Activated naive CD8-positive, alpha-beta T cell treated with anti-CD3 and anti-CD28 coated beads, Interleukin-2, amount 50 U/mL, for 24 hours (primary cell): ENCODE measurements at places on chromosomes 2 and 18.

DNA sequence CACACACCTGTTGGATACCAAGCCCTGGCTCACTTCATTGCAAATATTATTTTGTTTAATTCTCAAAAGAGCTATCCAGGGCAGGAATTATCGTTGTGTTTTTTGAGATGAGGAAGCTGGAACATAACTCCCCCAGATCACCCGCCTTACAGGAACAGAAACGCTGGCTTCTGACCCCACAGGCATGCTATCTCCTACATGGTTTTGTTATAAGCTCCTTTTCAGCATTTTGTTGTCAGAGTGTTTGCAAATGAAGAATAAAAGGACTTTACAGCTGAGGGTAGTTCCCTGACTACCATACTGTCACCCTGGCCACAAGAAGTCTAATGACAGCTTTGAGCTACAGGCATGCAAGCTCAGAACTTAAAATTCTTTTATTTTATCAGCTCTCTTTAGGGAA lies 62.0 kb upstream of the MRPS9 start:
- DNase-seq = no peak

- no peak for DNase-seq
Measured at GRCh38 chr2:214005337-214005736, 405.5 kb upstream of the VWC2L start.

DNA sequence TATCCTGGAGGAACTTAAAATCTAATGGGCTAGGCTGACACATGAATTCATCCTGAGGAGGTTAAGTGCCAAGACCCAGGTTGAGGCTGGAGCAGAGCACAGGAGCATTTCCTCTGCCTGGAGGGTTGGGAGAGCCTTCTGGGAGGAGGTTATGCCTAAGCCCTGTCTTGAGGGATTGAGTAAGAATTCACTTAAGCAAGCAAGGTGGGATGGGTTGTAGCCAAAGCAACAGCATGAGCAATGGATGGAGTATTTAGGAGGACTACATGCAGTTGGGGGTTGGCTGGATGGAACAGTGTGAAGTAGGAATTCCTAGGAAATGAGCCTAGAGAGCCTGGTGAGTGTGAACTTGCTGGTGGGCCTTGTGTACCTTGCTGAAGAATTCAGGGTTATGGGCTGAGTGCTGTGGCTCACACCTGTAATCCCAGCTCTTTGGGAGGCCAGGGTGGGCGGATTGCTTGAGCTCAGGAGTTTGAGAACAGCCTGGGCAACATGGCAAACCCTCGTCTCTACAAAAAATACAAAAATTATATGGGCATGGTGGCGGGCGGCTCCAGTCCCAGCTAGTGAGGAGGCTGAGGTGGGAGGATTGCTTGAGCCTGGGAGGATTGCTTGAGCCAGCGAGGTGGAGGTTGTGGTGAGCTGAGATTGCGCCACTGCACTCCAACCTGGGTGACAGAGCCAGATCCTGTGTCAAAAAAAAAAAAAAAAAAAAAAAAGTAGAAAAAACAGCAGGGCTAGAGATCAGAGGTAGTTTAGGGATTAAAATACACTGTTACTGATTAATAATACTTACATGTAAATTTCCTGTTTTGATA lies 22.2 kb downstream of the TANC1 start:
- no peak for DNase-seq

- DNase-seq = no peak
Measured at GRCh38 chr2:25315316-25315680, 26.4 kb downstream of the DNMT3A start.

- no peak for DNase-seq
Measured at GRCh38 chr2:217340176-217340575, 480.3 kb upstream of the TNP1 start.

GRCh38 chr2:137888845-137889244 lies 75.4 kb upstream of the HNMT start:
- no peak for DNase-seq

DNA sequence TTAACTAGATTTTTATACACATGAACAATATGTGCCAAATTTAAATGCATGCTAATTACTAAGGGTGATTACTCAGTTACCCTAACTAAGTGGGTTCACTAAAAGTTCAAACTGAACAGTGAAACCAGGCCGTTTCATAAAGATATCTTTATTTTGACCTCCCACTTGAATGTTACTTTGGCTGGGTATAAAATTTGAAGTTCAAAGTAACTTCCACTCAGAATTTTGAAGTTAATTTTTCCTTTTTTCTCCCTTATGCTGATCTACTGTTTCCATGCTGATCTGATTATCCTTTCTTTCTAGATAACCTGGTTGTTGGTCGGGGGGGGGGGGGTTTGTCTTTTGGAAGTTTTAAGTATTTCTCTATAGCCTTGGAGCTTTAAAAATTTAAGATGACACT lies 25.5 kb upstream of the MAP4K4 start:
- DNase-seq = no peak

DNA sequence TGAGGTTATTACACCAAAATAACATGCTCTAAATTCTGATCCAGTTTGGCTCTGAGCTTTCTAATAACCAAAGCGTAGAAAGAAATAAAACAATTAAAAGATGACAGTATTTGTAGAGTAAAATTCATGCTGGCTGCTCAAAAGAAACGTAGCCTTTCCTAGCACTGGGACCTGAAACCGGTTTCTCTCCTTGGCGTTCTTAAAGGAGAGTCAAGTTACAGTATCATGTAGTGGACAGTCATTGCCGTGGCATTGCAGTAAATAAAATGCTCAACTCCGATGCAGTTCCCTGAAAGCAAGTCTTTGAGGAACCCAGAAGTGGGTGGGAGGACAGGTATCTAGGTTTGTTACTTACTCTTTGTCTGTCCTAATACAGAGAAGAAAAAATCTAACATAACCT lies 52.7 kb upstream of the ITM2C start:
- no peak for DNase-seq

DNA sequence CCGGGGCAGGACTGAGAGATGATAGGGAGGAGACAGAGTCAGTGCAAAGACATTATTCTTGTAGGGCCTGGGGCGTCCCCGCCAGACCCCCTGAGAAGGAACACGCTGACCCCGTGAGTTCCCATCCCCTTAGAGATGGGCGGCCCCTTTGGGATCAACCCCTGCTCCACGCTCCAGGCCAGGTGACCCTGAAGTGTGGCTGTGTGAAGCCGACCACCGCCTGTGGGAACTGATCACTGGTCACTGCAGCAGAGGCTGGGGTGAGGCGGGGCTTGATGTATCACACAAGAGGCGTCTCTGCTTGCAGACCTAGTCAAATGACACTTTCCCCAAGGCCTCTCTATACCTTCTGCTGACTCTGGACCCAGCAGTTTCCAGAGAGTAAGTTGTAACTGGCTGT lies 157.4 kb upstream of the TWIST2 start:
- DNase-seq = no peak

DNA sequence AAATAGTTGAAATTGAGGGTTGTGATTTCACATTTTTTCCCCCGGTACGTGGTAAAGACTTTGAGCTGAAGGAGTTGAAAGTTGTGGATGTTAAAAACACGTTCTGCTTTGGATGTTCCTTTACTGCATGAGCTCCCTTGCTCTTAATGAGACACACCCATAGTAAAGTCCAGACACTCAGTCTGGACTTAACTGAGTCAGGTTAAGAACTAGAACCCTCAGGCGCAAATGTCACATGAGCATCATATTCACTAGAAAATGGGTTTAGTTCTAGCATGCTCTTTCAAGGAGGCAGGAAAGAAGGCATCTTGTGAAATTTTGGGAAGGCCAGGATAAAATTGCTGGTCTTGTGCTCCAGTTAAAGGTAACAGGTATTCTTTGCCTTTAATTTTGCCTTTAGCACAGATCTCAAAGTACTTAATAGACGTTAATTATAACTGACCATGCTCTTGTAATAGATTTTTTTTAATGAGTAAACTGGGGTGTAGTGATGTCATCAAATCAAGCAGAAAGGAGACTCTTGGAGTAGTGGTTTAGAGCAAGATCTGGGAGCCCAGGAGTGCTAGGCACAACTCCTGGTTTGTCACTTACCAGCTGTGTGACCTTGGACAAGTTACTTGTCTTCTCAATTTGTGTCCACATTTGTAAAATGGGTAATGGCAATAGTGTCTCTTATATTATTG lies 20.6 kb downstream of the ITGA6 start:
- no peak for DNase-seq

DNA sequence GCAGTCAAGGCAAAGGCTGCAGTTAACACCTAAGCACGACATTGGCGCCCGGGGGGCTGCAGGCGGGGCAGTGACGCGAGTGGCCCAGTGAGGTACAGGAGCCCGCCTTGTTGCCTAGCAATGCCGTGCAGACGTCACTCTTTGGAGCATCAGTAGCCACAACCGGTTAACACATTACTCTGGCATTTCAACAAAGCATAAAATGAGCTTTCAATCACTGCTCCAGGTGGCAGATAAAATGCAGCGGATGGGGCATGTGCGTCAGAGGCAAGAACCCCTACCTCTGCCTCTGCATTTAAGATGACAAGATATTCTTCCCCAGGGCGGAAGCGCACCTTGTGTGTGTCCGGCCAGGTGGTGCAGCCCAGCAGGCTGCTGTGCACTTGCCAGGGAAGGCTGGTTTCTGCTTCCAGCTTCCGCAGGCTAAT lies 139.4 kb downstream of the MTCL1 start:
- no peak for DNase-seq

DNA sequence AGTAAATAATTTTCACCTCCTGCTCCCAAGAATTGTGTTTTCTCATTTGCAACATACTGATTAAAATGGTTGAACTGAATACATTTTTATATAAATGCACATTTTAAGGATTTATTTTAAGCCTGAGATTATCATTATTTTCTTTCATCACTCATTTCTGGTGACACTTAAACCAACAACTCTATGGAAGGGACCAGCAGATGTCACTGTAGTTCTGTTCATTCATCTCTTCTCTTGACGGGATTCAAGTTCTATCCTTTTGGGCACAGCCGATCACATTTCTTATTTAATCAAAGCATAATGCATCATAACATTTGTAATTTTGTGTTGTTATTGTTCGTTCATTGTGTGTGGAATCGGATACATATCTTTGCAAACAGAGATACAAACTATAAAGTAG lies 417.9 kb downstream of the HRH4 start:
- DNase-seq = no peak

GRCh38 chr2:225999692-226000091 lies 600.2 kb downstream of the NYAP2 start:
- no peak for DNase-seq

DNA sequence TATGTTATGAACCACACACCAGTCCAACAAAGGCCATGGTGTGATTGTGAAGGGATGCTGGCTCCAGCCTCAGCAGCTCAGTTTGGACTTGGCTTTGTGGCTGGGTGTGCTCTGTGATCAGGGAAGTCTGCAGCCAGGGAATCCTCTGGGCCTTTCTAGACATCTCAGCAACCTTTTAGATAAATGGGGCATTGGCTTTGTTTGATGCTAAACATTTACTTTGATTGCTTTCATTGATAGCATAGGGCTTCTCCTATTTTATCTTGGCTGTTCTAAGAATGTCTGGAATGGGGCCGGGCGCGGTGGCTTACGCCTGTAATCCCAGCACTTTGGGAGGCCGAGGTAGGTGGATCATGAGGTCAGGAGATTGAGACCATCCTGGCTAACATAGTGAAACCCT lies 104.5 kb downstream of the VAPA start:
- DNase-seq = no peak

DNA sequence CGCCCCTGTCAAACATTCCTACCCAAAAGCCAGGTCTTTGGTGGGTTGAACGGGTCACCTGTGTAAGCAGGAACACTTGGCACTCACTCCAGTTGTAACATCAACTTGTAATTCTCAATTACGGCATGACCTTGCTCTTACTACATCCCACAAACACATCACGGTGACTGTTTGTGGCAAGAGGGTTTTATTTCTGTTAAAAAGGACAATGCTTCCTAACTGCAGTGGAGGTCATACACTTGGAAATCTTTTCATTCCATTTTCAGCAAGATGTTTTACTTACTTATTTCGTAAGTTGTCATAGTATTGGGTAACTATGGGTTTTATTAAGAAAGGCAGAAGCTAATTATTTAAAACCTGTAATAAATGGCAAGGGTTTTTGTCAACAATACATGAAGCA lies 126.1 kb downstream of the ZNF516 start:
- DNase-seq = no peak

- no peak for DNase-seq
Measured at GRCh38 chr2:110702514-110703380, 24.9 kb upstream of the BUB1 start.

GRCh38 chr2:173075781-173076580 lies at the start of gene MAP3K20:
Gene MAP3K20, plus strand, starts transcription at chr2:173075846. Its CDS starts 15,186 bp downstream, at chr2:173091032.
- peak; percentile 59 for DNase-seq

DNA sequence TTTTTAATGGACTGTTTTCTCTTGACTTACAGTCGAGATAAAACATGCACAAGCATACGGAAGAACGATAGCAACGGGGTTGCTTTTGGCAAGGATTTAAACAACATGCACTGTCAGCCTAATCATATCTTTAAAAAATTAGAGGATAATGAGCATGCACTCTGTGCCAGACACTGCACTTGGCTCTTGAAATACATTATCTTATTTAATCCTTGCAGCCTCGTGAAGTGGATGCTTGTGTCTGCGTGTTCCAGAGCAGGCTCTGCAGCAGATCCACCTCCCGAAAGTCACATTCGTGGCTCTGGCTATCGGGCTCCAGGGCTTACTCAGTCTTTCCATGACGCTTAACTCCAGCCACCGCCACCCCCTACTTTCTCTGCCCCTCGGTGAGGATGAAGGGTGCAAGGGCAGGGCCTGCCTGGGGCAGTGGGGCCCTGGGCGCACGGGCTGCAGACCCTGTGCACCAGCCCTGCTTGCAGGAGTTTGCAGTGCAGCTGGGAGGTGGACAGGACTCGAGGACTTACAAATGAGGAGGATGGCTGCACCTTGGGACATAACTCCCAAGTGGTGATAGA lies 61.7 kb downstream of the ACKR3 start:
- DNase-seq = no peak

DNA sequence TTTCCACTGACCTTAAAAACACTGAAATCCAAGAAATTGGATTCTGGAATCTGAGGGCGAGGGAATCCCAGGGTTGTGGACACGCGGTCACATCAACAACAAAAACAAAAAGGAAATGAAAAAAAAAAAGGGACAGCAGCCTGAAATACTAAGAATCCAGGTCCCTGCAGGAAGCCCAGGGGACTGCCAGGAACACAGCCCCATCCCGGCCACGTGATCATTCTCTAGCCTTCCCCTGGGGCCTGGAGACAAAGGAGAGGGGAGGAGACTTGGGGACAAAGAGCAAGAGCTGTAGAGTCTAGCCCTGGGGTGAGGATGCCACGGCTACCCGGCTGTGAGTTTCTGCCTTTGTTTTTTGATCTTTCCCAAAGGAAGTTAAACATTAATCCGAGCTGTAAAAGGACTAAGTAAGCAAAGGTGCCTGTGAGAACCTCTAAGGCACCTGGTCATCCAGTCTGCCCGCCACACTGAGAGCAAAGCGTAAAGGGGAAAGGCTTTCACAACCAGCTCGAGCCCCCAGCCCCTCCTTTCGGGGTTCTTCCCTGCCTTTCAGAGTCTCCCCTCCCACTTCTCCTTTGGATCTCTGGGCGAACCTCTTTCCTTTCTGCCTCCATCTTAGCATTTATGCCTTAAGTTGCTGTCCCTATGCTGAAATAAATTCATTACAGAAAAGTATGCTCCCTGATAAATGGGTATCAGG lies 57.9 kb upstream of the MSH2 start:
- DNase-seq = no peak

- no peak for DNase-seq
Measured at GRCh38 chr2:37367310-37367709, 22.9 kb downstream of the QPCT start.
